ENCODE measurements at places on chromosomes 12 and 14.

- no peak for DNase-seq
Observed at GRCh38 chr12:132147423-132148367, 3.4 kb downstream of the NOC4L start.

DNA sequence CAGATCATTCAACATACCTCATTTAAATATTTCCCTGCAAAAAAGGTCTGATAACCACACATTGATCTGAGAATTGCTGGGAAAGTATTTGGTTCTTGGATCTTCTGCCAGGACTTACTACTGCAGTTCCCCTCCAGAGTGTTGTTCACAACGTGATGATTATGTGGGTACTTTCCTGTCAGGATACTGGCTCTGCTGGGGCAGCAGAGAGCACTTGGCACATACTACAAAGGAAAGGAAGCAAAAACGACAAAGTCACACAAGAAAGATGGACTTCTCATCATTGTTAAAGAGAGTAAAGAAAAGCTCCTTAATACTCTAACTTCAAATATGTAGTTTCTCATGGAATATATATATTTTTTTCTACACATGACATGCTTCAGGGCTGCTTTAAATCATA lies 11.5 kb downstream of the GNS start:
- DNase-seq = no peak

DNA sequence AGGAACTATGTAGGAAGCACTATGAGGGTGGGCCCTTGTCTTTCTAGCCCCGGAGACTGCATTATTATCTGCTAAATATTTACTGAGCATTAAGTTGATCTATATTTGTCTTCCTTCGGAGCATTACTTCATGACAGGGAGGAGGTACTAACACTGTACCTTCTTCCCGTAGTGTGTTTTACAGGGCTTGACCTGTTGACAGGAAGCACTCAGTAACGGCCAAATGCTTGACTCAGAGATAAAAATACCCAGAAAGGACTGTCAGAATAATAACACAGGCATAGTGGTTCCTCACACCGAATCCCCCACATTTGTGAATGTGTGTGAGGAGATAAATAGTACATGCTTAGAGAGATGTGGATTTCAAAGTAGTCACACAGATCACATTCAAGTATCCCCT lies 466.6 kb downstream of the EGLN3 start:
- no peak for DNase-seq

DNA sequence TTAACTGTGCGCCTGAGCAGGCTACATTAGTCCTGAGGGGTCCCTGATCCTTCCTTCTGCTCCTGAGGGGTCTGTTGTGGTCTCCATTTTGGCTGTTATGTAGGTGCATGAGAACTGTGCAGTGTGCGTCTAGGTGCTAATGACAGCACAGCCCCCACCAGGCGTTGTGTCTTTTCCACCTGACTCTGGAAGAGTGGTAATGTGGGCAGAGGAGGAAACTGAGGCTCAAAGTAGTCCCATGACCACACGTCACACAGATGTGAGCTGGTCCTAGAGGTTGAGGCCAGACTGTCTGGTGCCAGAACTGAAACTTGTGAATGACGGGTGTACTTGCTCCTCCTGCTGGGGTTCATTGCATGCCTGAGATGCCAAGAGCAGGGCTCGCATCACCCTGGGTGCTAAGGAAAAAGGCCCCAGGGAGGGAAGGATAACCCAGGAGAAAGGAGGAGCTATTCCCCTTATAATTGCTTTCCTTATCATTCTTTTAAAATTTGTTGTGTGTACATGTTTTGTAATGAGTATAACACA lies 111.8 kb downstream of the SLC25A47 start:
- DNase-seq = no peak

DNA sequence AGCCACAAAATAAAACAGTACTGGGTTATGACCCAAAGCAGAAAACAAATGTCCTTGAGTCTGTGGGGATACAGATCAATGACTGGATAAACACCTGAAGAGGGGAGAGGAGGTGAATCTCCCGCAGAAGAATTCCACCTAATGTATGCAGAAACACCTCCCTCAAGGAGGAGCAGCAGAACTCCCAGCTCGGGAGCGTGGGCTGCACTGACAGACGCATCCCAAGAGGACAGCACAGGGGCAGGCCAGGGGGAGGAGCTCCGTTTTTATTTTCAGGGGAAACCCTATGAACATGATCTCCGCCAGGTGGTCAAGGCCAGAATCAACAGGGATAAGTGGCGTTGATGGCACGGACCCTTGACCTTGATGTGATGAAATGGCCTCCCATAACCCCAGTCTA lies 41.8 kb upstream of the PPP2R5C start:
- no peak for DNase-seq

- no peak for DNase-seq
Observed at GRCh38 chr12:99600388-99600787, 47.2 kb upstream of the GARIN6 start.

GRCh38 chr12:110245369-110245772 lies 35.7 kb upstream of the ATP2A2 start:
- peak; percentile 8 for DNase-seq

DNA sequence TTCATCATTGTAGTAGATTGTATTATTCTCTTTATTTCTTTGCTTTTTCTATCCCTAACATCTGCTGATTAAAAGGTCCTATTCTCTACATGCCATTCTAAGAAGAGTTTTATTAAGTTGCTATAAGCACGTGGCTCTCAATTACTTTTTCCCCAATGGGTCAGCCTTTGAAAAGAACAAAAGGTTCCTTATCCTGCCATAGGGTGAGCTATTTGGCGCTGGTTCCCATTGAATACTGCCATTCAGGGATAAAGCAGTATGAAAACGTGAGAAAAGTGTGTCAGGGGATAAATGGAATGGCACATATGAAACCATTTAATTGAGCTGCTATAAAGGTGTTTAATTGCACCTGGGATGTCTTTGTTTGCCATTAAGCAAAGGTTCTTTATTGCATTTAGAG lies 80.9 kb downstream of the SYNE2 start:
- DNase-seq = no peak

- DNase-seq = no peak
Observed at GRCh38 chr12:124645530-124646244, 78.3 kb upstream of the NCOR2 start.

- DNase-seq = no peak
Observed at GRCh38 chr12:130568501-130568900, 147.6 kb downstream of the RIMBP2 start.

DNA sequence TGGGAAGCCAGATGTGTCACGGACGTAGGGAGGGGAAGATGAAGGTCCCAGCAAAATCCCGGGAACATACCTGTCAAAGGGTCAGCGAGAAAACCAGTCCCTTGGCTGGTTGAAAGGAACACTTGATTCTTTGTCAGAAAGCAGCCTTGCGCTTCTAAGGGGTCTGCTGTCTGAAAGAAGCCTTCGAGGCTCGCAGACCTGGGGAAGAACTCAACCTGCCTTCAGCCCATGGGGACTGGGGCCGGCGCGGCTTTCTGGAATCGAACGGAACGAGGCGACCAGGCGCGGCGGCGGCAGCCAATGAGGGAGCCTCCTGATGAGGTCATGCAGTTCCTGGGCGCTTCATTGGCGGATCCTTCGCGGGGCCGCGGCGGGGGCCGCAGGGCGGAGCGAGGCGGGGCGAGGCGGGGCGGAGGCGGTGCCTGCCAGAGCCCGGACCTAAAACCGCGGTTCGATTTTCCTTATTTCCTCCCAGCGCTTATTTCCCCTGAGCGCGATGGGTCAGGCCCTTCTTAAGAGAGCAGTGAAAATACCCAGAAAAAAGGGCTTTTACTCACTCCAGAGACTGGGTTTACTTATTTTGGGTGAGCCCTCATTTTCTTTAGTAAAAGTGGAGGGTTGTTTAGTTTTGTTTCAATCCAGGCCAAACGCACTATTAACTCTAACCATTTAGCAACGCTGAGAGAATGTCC lies 11.8 kb upstream of the TTC7B start:
- DNase-seq = peak; percentile 81

- DNase-seq = no peak
Observed at GRCh38 chr14:101184572-101184971, 281.1 kb upstream of the RTL1 start.

- DNase-seq = no peak
Observed at GRCh38 chr12:57309420-57309819, 58.4 kb upstream of the STAC3 start.

DNA sequence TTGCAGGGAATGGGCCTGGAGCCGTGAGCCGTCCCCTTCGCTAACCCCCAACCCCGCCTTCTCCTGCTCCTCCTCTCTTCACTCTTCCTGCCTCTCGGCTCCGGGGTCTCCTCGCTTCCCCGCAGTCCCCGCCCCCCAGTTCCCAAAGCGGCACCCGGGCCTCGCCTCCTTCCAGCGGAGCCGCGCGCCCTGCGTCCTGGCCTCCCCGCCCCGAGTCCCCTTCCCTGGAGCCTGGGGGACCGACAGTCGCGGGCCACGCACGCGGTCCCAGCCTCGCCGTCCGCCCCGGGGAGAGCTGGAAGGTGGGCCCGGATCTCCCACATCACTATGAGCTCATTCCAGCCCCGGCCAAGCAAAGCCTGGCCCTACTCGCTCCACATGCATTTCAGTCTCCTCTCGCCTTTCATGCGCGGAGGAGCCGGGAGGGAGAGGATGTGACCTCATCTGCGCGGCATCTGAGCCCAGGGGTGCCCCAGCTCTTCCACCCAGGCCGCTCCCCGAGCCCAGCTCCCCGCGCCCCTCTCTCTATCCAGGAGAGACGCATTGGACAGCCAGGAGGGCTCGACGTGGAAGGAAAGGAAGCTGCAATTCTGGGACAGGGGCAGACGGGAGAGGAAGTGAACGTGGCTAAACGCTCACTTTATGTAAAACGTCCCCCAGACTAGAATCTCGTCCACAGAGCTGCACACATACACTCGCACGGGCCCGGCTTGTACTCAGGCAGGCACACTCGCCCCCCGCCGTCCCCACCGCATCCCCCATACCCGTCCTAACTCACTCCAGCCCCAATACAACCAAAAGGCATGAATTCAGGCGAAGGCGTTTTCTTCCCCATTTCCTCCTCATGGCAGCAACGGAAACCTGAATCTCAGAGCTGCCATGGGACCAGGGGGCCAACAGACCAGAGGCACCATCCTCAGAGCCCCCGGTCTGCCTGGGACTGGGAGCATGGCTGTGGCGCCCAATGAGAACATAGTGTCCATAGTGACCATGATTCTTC lies 108.7 kb upstream of the CCND2 start:
- peak; percentile 28 for DNase-seq

DNA sequence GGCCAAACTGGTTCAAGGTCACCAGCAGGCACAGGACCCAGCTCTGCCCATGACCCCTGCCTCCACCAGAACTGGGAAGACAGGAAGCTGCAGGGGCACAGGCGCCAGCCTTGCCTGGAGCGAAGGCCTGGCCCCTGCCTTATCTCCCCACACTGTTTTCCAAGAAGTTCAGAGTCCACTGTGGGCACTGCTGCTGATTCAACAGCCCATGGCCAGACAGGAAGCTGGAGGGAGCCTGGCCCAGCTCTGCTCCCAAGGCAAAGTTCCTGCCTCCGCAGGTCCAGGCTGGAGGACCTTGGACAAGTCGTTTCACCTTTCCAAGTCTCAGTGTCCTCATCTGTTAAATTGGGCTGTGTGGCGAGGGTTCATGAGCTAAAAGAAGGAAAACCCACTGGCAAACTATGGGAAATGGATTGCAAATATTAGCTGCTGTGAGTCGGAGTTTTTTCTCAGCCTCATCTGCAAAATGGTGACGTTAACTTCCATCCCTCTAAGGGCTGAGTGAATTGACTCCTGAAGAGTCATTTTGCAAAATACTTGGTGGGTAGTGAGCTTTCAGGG lies 1.2 kb downstream of the PHETA1 start:
- no peak for DNase-seq

DNA sequence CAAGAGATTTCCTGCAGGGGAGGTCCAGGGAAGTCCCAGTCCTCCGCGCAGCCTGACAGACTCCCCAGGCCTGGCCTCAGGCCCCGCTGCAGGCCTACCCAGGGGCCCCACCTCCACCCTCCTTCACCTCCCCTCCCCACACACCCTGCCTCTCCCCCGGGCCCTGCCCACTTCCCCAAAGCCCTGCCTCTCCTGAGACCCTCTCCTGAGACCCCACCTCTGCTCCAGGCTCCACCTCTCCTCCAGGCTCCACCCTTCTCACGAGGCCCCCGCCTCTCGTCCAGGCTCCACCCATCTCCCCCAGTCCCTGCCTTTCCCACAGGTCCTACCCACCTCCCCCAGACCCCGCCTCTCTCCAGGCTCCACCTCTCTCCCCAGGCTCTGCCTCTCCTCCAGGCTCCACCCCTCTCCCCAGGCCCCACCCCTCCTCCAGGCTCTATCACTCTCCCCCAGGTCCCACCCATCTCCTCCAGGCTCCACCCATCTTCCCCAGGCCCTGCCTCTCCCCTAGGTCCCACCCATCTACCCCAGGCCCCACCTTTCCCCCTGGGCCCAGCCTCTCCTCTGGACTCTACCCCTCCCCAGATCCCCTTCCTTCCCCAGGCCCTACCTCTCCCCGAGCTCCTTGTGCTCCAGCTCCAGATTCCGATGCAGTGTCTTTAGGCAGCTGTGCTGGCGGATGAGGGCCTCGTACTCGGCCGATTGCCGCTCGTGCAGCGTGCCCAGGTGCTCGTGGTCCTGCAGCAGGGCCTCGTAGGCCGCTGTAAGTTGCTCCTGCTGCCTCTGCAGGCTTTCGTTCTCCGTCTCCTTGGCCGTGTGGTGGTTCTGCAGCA lies 58.8 kb upstream of the GPR68 start:
- peak; percentile 34 for DNase-seq

DNA sequence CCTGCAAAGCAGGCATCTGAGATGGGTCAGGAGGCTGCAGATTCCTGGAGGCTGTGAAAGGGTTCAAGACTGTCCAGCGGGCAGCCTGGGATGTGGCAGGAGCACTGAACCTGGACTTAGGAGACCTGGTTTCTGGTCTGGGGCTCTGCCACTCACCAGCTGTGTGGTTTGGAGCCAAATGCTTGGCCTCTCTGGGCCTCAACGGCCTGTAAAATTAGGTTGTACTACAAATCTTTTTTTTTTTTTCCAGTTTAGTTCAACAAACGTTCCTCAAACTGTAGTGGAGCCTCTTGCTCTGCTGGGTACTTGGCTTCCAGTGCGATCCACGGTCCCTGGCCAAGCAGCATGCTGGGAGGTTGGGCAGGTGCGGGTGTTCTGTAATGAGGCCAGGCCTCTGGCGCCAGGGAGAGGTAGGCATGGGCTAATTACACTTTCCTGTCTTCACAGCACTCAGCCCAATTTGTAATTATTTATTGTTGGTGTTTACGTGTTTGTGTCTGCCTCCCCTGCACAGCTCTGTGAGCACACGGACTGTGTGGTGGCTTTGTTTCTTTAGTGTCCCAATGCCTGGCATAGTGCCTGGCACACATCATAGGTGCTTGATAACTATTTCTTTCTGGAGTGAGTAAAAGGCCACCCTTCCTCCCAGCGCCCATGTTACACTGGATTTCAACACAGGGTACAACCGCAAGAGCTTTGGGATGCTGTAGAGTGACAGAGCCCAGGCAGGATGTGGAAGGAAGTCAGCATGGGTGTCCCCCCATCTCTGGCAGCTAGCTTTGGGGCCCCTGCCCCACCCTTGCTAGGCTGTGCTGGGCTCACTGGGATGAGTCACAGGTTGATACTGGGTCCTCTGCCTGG lies 5.8 kb upstream of the KRT80 start:
- no peak for DNase-seq

GRCh38 chr14:68112442-68112841 lies 292.9 kb downstream of the RAD51B start:
- no peak for DNase-seq

All from stimulated activated CD4-positive, alpha-beta T cell treated with anti-CD3 and anti-CD28 coated beads, Interleukin-15, amount 100 ng/mL, for 1 hour (primary cell).